Mesendoderm (in vitro differentiated cells): ENCODE measurements at places on chromosomes 7 and 10.
A peak's percentile ranks its signal among the peaks of the same experiment; 100 is the strongest.

DNA sequence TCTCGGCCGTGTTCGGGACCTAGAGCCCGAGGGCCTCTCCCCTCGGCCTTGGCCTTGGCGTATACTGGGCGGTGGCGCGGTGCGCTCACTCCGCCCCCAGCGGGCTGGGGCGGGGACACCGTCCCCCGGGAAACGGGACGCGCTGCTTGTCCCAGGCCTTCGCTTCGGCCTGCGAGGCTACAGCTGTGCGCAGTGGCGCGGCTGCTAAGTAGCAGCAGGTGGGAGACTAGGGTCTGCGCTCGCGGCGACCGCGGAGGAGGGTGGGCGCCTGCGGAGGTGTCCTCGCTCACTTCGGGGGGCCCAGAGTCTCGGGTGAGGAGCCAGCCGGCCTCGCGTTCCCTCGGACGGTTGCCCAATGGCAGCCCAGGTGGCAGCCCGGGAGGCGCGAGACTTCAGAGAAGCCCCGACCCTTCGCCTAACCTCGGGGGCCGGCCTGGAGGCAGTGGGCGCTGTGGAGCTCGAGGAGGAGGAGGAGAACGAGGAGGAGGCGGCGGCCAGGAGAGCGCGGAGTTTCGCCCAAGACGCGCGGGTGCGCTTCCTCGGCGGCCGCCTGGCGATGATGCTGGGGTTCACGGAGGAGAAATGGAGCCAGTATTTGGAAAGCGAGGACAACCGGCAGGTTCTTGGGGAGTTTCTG, at the start of gene DNAH11:
DNAH11 (plus strand) TSS at position 149 of the 637 bp plus-strand sequence; CDS start at position 356, 207 bp downstream.
- DNase-seq, result peak; percentile 90

- DNase-seq, result peak; percentile 89
These were observed 44.7 kb downstream of the KLF6 start for GRCh38 chr10:3740157-3740871.

GRCh38 chr10:69406816-69407580, 9.7 kb downstream of the TACR2 start:
- no peak for DNase-seq

- DNase-seq, result no peak
These were observed 89.6 kb downstream of the GALNT17 start for GRCh38 chr7:71221549-71221948.

- DNase-seq, result peak; percentile 99
These were observed 100.2 kb downstream of the ATXN7L1 start for GRCh38 chr7:105776068-105776790.
